ENCODE measurements at places on chromosomes 16 and 17.
A peak's percentile ranks its signal among the peaks of the same experiment; 100 is the strongest.

DNA sequence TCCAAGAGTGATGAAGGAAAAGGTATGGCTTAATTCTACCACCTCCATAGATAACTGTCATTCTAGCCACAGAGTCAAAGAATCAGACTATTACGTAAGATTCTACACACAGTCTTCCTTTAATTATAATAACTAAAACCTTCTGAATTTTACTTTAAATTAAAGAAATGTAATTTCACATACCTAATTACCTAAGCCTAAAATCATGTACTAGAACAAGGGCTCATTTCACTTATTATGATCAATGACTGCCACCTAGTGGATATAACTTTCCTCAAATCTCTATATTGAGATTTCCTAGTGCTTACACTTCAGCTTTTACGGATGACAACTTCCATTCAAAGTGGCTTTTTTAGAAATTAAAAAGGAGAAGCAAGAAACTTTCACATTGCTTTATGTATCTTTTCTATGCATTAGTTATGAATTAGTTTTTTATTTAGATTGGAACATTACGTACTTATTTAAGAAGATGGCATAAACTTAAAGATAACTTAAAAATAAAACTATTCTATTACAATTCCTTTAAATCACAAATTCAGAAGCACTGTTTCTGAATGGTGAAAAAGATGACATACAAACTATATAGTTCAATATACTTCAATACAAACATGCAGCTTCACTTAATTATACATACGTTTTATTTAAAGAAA is 18.2 kb upstream of the ABCA10 start:
- no peaks in the 10 kb centered on the region for H3K4me1 ChIP-seq
- H3K36me3 ChIP-seq = no peaks in the 10 kb centered on the region
- no peaks in the 10 kb centered on the region for H3K27me3 ChIP-seq
- H3K4me3 ChIP-seq = no peak overlapping the region

GRCh38 chr17:61000911-61001310 is 323.3 kb downstream of the BCAS3 start:
- H3K36me3 ChIP-seq = no peaks in the 10 kb centered on the region
- H3K27ac ChIP-seq = no peak overlapping the region
- H3K4me1 ChIP-seq = peaks cover 6% of the 10 kb centered on the region
- no peak overlapping the region for H3K4me3 ChIP-seq
- no peak for DNase-seq
- no peaks in the 10 kb centered on the region for H3K27me3 ChIP-seq

GRCh38 chr16:72664056-72664508 is 383.8 kb downstream of the ZFHX3 start:
- H3K4me1 ChIP-seq = peaks cover 34% of the 10 kb centered on the region
- peak overlapping the region; percentile 93 for H3K27ac ChIP-seq
- DNase-seq = no peak
- H3K4me3 ChIP-seq = peak overlapping the region; percentile 97
- peaks cover 9% of the 10 kb centered on the region for H3K27me3 ChIP-seq

- peaks cover 60% of the 10 kb centered on the region for H3K4me1 ChIP-seq
- H3K27me3 ChIP-seq = no peaks in the 10 kb centered on the region
- no peak overlapping the region for H3K27ac ChIP-seq
- H3K4me3 ChIP-seq = no peak overlapping the region
Measured at GRCh38 chr17:2197271-2197670, 106.3 kb downstream of the SMG6 start.

- H3K27ac ChIP-seq = no peak overlapping the region
- H3K4me3 ChIP-seq = no peak overlapping the region
- no peaks in the 10 kb centered on the region for H3K27me3 ChIP-seq
- DNase-seq = no peak
- H3K4me1 ChIP-seq = no peaks in the 10 kb centered on the region
Measured at GRCh38 chr17:69170377-69170776, 28.7 kb upstream of the ABCA6 start.

GRCh38 chr17:13843862-13844635 is 225.3 kb upstream of the COX10 start:
- no peak for DNase-seq
- no peaks in the 10 kb centered on the region for H3K27me3 ChIP-seq
- H3K27ac ChIP-seq = no peak overlapping the region
- H3K36me3 ChIP-seq = no peaks in the 10 kb centered on the region
- H3K4me3 ChIP-seq = no peak overlapping the region
- no peaks in the 10 kb centered on the region for H3K4me1 ChIP-seq

GRCh38 chr16:22672830-22673210 is 141.1 kb upstream of the HS3ST2 start:
- no peaks in the 10 kb centered on the region for H3K36me3 ChIP-seq
- no peaks in the 10 kb centered on the region for H3K27me3 ChIP-seq
- no peak overlapping the region for H3K4me3 ChIP-seq
- no peak for DNase-seq
- H3K4me1 ChIP-seq = no peaks in the 10 kb centered on the region

DNA sequence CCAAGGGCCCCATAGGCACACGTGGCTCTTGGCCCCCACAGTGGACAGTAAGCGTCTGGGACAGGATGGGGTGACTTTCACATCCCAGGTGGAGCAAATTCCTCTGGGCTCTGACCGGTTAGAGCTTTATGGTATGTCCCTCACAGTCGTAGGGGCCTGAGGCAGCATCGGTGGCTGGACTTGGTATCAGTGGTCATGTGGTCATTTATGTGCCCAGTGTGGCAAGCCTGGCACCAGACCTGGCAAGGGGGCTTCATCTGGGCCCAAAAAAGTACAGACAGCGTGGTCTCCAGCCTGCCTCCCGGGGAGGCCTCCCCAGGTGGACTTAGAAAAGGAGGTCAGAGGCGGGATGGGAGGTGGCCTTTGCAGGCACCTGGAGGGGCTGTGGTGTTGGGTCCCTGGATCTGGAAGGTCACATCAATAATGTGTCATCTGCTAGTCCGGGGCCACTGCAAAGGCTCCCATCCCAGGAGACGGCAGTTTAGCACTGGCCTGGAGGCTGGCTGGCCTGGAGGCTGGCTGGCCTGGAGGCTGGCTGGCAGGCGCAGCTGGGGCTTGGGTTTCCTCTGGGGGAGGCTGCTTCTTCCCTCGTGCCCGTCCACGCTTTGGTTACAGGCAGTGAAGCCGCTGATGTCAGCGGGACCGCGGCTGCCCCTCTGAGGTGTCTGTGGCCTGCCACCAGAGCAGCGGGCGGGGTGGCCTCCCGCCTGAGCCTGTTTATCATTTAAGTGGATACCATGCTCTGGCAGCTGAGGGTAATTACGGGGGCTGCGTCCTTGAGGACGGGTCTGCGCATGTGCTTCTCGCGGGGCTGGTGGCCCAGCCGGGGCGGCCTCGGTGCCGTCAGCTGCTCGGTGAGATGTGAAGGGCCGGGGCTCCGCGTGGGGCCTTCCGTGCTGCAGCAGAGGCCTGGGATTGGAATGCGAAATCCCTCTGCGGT is 20.7 kb upstream of the CBX4 start:
- H3K4me3 ChIP-seq = no peak overlapping the region
- H3K27me3 ChIP-seq = peaks cover 80% of the 10 kb centered on the region
- no peak overlapping the region for H3K27ac ChIP-seq
- no peak for DNase-seq
- no peaks in the 10 kb centered on the region for H3K36me3 ChIP-seq

GRCh38 chr17:18018411-18018921 is 20.5 kb downstream of the ATPAF2 start:
- no peaks in the 10 kb centered on the region for H3K27me3 ChIP-seq
- H3K4me1 ChIP-seq = no peaks in the 10 kb centered on the region
- DNase-seq = no peak
- H3K36me3 ChIP-seq = peaks cover 4% of the 10 kb centered on the region
- no peak overlapping the region for H3K27ac ChIP-seq

DNA sequence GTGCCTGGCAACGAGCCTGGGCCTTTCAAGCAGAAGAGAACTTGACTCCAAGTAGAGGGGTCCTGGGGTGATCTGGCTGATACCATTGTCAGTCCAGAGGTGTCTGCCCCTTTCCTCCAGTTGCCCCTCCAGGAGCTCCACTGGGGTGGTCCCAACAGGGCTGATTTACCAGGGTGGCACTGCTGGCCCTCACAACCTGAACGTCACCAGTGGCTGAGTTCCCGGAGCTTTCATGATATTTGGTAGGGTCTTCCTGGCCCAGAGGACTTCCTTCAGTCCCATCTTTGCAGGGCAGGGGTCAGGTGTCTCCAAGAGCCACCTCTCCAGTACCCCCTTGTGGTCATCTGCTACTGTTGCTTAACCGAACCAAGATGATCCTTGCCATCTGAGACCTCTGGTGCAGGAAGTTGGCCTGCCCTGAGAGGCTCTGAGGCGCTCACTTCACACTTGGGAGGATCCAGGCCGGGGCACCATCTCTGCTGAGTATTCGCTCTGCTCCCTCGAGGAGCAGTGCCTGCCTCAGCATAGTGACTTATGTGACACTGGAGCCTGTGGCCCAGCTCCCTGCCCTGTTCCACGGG is 3.5 kb downstream of the LIMD2 start:
- peaks cover 13% of the 10 kb centered on the region for H3K27me3 ChIP-seq
- H3K27ac ChIP-seq = peak overlapping the region; percentile 97
- peaks cover 44% of the 10 kb centered on the region for H3K4me1 ChIP-seq
- DNase-seq = peak; percentile 62

- DNase-seq = no peak
- peaks cover 31% of the 10 kb centered on the region for H3K27me3 ChIP-seq
- no peak overlapping the region for H3K27ac ChIP-seq
- no peaks in the 10 kb centered on the region for H3K36me3 ChIP-seq
- H3K4me3 ChIP-seq = no peak overlapping the region
Measured at GRCh38 chr16:84804326-84804725, 15.5 kb upstream of the CRISPLD2 start.

DNA sequence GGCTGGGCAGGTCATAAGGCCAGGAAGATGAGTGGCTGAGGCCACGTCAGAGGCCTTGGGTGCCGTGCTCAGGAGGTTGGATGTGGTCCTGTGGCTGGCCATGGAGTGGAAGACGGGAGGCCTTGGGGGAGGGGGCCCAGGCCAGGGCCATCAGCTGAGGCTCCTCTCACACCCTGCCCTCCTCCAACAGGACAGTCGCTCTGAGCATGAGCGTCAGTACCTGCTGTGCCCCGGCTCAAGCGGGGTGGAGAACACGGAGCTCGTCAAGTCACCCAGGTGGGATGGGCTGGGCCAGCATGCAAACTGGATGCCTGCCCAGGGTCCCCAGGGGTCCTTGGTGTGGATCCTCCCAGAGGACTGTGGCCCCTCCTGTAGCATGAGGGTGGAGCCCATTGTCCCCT is 19.2 kb downstream of the POLR3E start:
- H3K36me3 ChIP-seq = peaks cover 44% of the 10 kb centered on the region
- DNase-seq = peak; percentile 15
- peaks cover 4% of the 10 kb centered on the region for H3K4me1 ChIP-seq
- no peak overlapping the region for H3K27ac ChIP-seq
- H3K4me3 ChIP-seq = no peak overlapping the region
- no peaks in the 10 kb centered on the region for H3K27me3 ChIP-seq

DNA sequence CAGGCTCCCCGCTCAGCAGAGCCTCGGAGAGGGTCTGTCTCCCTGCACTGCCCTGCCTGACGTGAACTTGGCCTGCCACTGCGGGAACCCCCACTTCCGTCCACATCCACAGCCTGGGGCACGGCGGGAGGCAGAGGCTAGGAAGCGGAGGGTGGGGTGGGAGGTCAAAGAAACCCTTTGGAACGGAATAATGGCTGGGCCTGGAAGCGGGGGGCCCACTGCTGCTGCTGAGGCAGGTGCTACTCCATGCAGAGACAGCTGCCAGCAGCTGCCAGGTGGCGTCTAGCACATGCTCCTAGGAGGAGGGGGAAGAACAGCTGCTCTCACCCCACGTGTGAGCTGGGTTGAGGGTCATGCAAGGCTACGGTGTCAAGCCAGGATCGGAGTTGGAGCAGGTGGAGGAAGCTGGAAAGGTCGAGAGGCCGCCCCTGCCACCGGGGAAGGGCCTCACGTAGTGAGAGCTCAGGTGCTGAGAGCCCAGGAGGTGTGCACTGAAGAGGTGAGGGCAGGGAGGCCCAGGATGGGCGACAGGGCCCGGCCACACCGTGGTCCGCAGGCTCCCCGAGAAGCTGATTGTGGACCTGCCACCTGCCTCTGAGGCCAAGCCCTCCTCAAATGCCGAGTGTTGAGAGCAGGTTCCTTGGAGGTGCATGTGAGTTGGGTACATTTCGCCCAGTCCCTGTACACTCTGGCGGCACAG is 9.8 kb downstream of the FSCN2 start:
- H3K27me3 ChIP-seq = peaks cover 57% of the 10 kb centered on the region
- no peaks in the 10 kb centered on the region for H3K4me1 ChIP-seq
- no peaks in the 10 kb centered on the region for H3K36me3 ChIP-seq
- DNase-seq = no peak
- no peak overlapping the region for H3K27ac ChIP-seq

DNA sequence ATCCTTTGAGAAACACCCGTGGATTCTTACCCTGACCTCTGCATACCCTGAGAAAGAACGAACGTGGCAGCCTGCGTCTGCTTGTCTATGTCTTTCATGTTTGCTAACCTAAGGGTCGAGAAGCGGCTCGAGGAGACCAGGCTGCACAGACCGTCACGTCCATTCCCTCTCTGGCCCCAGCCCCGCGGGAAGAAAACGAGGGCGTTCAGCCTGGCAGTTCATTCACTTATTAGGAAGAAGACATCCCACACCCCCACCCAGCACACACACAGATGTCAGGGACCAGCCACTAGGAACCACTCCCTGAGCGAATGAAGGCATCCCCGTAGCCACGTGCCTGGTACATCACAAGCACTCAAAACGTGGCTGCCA is 655 bp upstream of the MTHFSD start:
- H3K27ac ChIP-seq = peak overlapping the region; percentile 97
- peak overlapping the region; percentile 94 for H3K4me3 ChIP-seq
- peaks cover 9% of the 10 kb centered on the region for H3K36me3 ChIP-seq
- peaks cover 27% of the 10 kb centered on the region for H3K4me1 ChIP-seq

- DNase-seq = no peak
- H3K27ac ChIP-seq = peak overlapping the region; percentile 88
- H3K4me1 ChIP-seq = peaks cover 60% of the 10 kb centered on the region
- H3K4me3 ChIP-seq = no peak overlapping the region
Measured at GRCh38 chr17:39678340-39679116, 9.3 kb downstream of the PGAP3 start.

DNA sequence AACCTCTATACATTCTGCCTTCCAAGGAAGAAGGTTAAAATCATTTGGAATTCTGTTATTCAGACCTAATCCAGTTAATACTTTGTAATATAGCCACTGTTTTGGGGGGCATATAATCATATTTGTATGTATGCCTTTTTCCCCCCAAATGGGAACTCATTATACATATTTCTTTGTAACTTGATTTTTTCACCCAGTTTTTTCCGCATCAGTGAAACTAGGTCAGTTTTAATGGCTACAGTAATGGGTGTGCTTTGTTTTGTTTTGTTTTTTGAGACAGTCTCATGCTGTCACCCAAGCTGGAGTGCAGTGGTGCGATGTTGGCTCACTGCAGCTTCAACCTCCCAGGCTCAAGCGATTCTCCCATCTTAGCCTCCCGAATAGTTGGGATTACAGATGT is 54.9 kb downstream of the WWP2 start:
- H3K4me3 ChIP-seq = no peak overlapping the region
- H3K4me1 ChIP-seq = no peaks in the 10 kb centered on the region
- no peak overlapping the region for H3K27ac ChIP-seq
- DNase-seq = no peak

Data from activated naive CD4-positive, alpha-beta T cell treated with anti-CD3 and anti-CD28 coated beads, Interleukin-2, amount 10 ng/mL, durations not matched to agents 7 days and 5 days (primary cell).